Right kidney (tissue), 9 donors: ENCODE measurements at places on chromosomes 7 and 10.

- peak; percentile 56 for DNase-seq
Observed at GRCh38 chr7:23546897-23547572, 15.3 kb upstream of the TRA2A start.

DNA sequence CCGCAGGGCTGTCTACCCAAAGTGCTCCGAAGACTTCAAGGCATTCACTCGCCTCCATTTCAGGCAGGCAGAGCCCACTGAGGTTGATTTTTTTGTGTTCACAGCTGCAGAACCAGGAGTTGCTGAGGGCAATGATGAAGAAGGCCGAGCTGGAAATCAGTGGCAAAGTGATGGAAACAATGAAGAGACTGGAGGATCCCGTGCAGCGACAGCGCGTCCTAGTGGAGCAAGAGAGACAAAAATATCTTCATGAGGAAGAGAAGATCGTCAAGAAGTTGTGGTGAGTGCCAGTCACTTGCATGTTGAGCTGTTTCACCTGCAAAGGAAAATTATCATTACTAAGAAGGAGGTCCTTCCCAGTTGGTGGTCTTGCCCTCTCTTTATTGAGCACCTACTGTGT, 210.5 kb downstream of the ARHGAP21 start:
- DNase-seq = no peak

GRCh38 chr7:19376538-19376937, 231.3 kb upstream of the FERD3L start:
- DNase-seq = no peak

DNA sequence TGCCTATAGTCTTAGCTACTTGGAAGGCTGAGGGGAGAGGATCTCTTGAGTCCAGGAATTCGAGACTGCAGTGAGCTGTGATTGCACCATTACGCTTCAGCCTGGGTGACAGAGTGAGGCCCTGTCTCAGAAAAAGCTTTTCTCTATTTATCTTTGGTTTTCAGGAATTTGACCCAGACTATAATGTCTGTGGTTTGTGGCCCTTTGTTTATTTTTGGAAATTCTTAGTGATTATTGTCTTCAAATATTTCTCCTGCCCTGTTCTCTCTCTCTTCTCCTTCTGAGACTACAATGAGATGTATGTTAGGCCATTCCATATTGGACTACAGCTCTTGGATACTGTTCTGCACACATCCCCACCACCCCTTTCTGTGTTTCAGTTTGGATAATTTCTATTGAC, 4.7 kb downstream of the MUC12 start:
- DNase-seq = no peak

DNA sequence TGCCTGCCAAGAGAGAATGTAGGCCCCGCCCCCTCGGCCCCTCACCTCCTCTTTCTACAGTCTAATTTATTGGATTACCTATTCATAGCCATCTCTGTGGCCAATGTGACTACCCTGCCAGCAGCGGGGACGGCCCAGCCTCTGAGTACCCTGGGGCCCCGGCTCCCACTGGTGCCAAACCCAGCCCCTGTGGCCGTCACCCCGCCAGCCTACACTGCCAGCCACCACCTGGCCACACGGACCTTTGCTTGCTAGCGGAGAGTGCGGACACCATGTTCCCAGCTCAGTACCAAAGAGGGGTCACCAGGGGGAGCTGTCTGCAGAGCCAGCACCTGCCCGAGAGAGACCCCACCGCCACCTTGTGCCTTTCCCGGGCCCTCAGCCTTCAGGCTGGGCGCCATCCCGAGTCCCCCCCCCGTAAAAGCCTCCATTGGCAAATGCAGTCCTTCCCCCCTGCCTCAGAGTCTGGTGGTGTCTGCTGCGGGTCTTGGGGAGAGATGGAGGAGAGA, 511.1 kb downstream of the ZNF37A start:
- DNase-seq = no peak

GRCh38 chr7:48473205-48473865, 302.1 kb downstream of the ABCA13 start:
- DNase-seq = no peak

DNA sequence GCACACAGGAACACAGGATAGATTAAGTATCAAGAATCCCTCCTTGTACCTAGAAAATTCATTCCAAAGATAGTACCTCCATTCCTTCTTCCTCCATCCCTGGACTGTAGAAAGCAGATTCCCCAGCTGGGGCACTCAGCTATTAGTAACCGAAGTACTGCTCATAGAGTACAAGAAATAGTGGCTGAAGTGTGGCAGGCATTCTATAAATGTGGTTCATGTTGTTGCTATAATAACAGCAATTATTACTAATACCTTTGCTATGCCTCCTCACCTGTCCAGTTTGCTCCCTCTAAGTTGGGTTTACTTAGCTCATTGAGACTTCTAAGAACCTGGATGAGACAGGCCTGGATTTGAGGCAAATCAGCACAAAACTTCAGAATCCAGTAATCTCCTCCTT, 453.2 kb downstream of the GRM8 start:
- no peak for DNase-seq

DNA sequence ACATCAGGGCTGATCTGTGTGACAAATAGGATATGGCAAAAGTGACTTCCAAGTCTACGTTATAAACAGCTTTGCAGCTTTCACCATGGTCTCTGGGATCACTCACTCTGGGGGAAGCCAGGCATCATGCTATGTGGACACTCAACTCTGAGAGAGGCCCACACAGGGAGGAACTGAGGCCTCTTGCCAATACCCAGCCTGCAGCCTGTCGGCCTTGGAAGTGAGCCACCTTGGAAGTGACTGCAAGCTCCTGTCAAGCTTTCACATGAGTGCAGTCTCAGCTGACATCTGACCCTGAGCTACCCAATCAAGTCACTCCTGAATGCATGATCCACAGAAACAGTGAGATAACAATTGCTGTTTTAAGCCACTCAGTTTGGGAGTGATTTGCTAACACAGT, 56.5 kb downstream of the MMRN2 start:
- no peak for DNase-seq

GRCh38 chr7:5437987-5438386, 14.4 kb upstream of the TNRC18 start:
- no peak for DNase-seq

DNA sequence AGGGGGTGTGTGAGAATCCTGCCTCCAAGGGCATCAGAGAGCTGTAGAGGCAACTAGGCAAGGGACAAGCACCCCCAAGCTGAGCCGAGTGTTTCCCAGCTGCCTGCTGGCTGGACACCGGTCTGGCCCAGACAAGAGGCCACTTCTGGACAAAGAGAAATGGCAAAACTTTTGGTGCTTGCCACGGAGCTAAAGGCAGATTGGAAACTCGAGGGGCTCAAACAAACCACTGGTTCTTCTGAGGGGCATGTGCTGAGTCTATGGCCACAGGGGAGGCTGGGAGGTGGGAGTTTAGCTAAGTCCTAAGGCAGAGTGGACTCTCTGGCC, 66.5 kb upstream of the INPP5A start:
- DNase-seq = no peak

DNA sequence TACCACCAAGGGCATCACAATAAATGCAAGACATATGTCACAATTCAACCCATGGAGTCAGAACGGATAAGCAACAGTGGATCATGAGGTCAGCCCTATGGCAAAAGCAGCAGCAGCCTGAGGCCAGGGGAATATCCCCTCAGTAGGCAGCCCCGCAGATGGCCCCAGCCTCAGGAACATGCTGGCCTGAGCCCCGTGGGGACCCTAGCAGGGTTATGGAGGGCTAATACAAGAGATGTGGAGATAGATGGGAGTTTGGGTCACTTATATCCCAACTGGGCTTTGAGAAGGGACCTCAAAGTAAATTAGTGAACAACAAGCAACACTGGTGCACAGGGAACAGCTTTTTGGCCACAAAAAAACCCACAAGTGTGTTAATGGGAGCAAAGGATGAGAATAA, 9.1 kb downstream of the TMEM72 start:
- DNase-seq = no peak

- DNase-seq = no peak
Observed at GRCh38 chr10:122021828-122022227, 32.9 kb downstream of the TACC2 start.

GRCh38 chr7:69961436-69961835, 363.2 kb downstream of the AUTS2 start:
- no peak for DNase-seq

GRCh38 chr10:13457958-13458686, 70.7 kb downstream of the BEND7 start:
- DNase-seq = no peak

DNA sequence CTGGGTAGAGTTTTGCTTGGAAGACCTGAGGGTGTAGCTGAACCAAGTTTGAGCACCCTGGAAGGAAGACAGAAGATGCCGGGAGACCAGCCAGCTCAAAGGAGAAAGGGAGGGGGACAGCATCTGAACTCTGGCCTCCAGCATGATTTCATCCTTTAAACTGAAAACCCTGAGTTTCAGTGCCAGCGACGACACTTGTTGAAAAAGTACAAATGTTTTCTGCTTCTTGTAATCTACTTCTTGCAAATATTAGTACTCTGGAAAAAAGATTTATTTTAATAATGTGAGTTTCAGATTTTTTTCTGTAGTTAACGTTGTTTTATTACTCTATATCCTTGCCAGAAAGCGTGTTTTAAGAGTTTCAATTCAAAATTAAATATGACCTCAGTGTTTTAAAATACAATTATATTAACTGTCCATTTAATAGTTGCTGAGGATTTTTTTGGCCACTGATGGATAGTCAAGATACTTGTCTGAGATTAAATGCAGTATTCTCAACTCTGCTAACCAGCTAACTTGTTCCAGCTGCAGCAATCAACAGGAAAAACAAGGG, 227.7 kb downstream of the MGMT start:
- peak; percentile 32 for DNase-seq

DNA sequence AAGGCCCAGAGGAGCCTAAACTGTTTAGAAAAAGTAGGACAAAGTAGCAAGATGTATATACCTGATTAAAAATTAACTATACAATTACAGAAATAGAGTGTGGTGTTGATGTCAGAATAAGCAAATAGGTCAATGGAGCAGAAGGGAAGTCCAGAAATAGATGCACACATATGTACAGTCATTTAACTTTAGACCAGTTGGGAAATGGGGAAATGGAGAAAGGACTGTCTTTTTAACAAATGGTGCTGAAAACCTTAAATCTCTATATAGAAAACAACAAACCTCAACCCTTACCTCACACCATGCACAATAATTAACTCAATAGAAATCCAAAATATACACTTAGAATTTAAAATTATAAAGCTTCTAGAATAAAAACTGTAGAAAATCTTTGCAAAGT, 72.2 kb downstream of the CH25H start:
- no peak for DNase-seq

- DNase-seq = no peak
Observed at GRCh38 chr7:20407585-20408466, 77.1 kb downstream of the ITGB8 start.

DNA sequence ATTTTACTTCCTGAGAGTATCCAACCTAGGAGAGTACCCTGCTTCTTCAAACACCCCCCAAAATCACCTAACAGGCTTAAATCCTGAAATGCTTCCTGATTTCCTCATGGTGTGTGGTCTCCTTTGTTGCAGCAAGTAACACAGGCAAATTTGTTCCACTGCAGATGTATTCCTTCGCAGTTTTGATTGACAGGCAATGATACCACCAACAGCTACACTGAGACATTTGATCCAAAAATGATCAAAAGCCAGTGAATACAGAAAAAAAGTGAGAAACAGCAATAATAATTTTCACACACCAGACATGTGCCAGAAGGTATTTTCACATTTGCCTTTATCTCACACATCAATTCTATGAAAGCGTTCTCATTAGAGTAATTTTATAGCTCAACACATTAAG, 95.9 kb downstream of the HERPUD2 start:
- no peak for DNase-seq

DNA sequence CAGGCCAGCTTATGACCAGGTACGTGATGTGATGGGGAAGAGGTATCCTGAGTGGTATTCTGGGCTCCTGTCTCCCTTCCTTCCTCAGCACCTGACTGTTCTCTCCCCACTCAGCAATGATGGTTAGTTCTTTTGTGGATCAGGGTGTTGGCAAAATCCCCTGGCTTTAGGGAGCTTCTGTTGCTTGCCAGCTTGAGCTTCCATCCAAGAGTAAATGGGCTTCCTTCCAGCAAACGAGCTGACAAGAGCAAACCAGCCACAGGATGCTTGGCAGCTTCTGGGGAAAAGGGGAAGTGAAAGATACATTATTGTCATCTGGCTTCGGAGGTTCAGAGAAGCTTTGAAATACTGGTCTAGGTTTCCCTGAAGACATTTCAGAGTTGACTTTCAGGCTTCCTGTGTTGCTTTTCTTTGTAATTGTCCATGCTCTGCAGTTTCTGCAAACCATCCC, 5.2 kb downstream of the DUSP5 start:
- no peak for DNase-seq

DNA sequence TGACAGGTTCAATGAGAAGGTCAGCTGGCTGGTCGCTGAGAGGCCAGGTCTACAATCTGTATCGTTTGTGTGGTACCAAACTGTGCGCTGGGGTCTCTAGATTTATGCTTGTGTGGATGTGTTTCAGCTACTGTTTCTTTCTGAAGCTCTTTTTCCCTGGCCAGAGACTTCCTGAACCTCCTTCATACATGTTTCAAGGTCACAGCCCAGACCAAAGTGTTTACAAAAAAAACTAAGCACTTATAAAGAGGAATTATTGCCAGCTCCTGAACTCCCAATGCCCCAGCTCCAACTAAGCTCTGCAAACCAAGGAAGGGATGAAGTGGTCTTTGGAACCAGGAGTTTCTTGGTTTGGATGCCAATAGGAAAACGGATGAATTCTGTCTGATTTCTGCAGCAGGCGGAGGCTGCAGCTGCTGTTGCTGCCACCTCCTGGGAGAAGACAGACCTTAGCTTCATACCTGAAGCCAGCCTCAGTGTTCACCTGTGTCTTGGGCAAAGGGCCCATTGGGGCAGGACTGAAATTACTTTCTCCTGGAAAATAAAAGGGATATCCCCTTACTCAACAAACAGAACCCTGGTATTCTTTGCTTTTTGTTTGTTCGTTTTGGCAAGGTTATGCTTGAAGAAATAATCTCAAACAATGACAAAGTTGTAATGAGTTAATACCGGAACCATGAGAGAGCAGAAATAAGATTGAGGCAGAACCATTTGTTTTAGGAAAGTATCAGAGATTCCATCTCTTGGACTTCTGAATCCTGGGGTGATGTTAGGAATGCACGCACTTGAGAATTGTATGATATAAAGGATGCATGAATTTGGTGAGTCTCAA, 24.6 kb upstream of the MKLN1 start:
- DNase-seq = no peak

DNA sequence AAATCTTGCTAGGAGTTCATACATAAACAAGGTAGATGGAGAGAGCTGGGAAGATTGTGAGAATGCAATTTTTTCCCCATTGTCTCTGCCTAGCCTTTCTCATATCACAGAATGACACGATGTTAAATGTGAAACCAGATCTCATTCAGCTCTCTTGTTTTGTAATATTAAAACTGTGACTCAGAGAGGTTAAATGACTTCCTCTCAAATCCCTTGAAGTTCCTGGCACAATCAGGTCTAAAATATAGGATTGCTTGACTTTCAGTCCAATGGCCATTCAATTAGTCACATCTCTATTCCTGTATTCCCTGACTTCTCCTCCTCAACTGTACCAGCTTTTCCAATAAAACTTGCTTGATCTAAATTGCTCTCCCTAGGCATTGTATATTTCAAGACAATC, 3.1 kb downstream of the ANKRD22 start:
- no peak for DNase-seq

GRCh38 chr7:77254915-77255314, 55.3 kb upstream of the FGL2 start:
- no peak for DNase-seq
